Stimulated activated CD8-positive, alpha-beta memory T cell treated with anti-CD3 and anti-CD28 coated beads, Interleukin-2, amount 100 ng/mL, for 1 hour (primary cell): ENCODE measurements at places on chromosomes 11 and 22.

DNA sequence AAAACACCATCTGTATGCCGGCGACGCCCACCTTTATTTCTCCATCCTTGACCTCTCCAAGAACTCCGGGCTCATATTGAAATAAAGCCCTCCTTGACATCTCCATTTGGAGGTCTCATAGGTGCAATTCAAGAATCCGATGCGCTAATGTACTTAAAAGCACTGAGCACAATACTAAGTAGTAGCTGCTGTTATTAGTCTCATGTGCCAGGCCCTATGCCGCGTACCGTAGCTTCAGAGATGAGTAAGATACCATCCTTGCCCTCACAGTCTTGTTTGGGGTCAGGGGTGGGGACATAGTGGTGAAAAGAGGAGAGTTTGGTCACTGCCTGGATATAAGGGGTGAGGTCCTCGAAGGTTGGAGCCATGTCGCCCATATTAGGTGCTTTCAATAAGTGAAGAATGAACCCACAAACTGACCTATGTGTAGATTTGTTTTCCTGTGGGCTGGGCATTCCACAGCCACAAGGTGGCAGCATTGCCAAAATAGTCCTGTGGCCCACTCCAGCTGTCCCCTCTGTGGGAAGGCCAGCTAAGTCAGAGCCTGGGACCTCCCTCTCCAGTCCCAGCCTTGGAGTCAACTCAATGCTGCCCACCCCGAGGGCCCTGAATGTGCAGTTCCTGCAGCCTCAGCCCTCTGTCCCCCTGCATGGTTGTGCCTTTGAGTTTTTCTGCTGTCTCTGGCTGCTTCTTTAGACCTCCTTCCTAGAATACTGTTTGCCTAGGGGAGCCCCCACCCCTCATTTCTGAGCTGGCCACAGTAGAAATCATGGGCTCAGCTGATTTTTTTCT, 6.5 kb downstream of the DCPS start:
- no peak for DNase-seq

- no peak for DNase-seq
Observed at GRCh38 chr11:10058356-10058755, 235.7 kb downstream of the SBF2 start.

- DNase-seq, result no peak
Observed at GRCh38 chr22:28443526-28443876, 236.1 kb downstream of the TTC28 start.

GRCh38 chr22:19789406-19789805, 28.8 kb downstream of the TBX1 start:
- DNase-seq, result no peak

DNA sequence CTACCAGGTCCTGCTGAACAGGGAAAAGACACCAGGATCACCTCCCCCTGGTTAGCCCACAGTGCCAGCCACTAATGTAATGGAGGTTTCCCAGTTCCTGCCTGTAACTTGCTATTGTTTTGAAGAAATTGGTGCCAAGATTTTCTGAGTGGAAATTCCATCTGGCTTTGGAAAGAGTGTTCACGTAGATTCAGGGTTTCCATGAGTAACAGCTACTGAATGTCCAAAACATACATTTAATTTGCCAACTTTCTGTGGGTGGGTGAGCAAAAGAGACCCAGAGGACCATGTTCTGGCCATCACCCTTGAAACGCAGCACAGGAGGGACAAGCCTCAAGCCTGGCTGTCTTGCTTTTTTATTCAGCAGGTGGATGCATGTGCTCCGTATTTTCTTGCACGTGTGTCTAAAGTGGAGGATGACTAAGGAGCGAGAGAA, 8.8 kb upstream of the DKK3 start:
- no peak for DNase-seq
